Muscle of leg (tissue), 16 donors: ENCODE measurements at places on chromosomes 2 and 18. TPM values are rescaled to one million over a fixed set of nuclear protein-coding genes. Genes with fewer than 3 reads are reported as not detected.
A peak's percentile ranks its signal among the peaks of the same experiment; 100 is the strongest.

- no peak for DNase-seq
These were observed 79.9 kb upstream of the ITGB6 start for GRCh38 chr2:160279813-160280465.

DNA sequence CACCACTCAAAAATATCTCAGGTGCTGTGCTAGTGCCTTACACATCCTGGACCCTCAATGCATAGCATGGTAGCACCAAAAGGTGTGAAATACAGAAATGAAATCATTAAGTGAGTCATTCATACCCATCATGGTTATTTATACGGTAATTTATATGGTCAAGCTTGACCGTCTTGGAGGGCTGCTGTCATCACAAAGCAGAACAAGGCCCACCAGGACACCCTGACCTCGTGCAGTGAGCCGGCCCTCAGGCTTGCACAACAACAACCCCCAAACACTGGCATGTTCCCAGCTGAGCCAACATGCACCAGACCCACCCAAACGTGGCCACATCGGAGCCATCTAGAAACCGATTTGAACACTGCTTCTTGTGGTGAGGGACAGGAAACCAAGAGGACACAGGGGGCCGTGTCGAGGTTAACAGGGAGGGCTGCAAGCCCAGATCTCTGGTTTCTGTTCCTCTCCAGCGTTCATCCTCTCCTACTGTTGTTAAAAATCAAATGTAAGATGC lies 378.5 kb upstream of the ID2 start:
- peak; percentile 54 for DNase-seq

GRCh38 chr18:56509656-56510055 lies 128.7 kb downstream of the TXNL1 start:
- DNase-seq, result no peak

DNA sequence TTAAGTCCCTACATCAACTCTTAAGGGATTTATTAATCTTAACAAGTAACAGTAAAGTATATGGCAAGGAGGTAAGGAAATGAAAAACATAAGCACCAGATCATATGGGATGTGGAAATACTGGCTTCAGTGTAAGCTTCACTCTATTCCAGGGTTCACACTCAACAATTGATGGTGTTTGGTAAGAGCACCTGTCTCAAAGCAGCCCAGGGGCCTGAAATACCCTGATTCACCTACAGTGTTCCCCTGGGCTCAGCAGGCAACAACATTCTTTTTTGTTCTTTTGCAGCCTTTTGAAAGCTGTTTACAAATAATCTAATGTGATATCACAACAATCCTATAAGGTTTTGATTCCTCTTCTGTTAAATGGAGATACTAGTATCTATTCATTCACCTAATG lies 1.2 kb upstream of the MLPH start:
- no peak for DNase-seq

- DNase-seq, result peak; percentile 7
These were observed 398.6 kb upstream of the CDH7 start for GRCh38 chr18:65352186-65352585.

DNA sequence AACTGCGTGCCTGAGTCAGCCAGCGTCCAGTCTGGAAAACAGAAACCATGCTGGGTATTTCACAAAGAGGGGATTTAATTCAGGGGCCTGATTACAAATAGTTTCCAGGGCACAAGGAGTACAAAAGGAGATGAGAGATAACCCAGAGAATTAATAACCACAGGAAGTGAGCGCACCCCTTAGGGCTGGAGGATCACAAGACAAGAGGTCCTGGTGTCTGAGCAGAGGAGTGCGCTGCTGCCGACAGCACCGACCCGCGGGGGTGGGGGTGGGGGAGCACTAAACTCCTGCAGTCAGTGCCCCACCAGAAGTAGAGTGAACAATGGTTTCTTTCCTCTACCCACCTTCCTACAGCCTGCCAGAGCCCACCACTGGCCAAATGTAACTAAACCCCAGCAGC lies 20.8 kb upstream of the MAL start:
- no peak for DNase-seq

GRCh38 chr2:142254031-142254430 lies 123.2 kb upstream of the LRP1B start:
- DNase-seq, result no peak

GRCh38 chr2:110931648-110932047 lies 189.1 kb upstream of the BCL2L11 start:
- DNase-seq, result peak; percentile 75

GRCh38 chr2:88837511-88838160 lies 146.2 kb downstream of the RPIA start:
- DNase-seq, result no peak

DNA sequence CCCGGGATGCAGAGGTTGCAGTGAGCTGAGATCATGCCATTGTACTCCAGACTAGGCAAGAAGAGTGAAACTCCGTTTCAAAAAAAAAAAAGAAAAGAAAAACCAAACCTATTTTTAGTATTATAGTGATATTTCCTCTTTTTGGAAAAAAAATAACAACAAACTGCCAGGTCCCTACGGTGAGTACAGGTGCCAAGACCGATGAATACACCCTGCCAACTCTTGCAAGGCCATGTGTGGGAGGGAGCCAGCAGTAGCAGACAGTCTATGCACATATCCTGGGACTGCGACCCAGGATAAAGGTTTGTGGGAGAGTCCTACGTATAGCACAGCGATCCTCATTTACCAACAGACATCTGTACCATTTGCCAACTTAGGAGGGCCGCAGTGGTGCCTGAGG lies 69.6 kb upstream of the DNMT3A start:
- DNase-seq, result peak; percentile 23

- peak; percentile 42 for DNase-seq
These were observed 57.1 kb downstream of the ADCYAP1 start for GRCh38 chr18:961644-962355.

- no peak for DNase-seq
These were observed 7.1 kb downstream of the SPRED2 start for GRCh38 chr2:65425276-65425675.

DYSF gene
- 111 TPM for polyA plus RNA-seq

LOXHD1 gene
- polyA plus RNA-seq, result 1.4 TPM

UGT1A9 gene
- not detected for polyA plus RNA-seq

MALL gene
- 7.9 TPM for polyA plus RNA-seq

SLC4A5 gene
- 2.2 TPM for polyA plus RNA-seq

IAH1 gene
- 57.6 TPM for polyA plus RNA-seq
